ENCODE measurements at places on chromosomes 7 and 10. TPM values are rescaled to one million over a fixed set of nuclear protein-coding genes. Genes with fewer than 3 reads are reported as not detected.
A peak's percentile ranks its signal among the peaks of the same experiment; 100 is the strongest.

DNA sequence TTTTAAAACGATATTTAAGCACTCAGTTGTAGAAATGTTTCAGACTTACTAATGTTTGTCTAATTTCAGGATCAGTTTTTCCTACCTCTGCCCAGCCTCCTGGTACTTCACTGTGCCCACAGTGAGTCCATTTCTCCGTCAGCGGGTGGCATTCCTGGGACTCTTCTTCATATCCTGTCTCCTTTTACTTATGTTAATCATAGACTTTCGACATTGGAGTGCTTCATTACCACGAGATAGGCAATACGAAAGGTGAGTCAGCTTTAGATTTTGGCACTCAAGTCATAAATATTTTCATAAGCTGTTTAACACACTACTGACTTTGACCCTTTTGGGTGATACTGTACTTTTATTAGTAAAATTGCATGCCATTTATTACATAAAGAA lies 2.1 kb downstream of the ENTPD7 start:
- no peak for DNase-seq

GRCh38 chr10:591646-592045 lies 97.8 kb downstream of the DIP2C start:
- no peak for DNase-seq

GRCh38 chr7:156892081-156892800 lies 742 bp downstream of the LMBR1 start:
- DNase-seq, result peak; percentile 19

C10orf105 gene
- total RNA-seq, result not detected

IFRD1 gene
- 55.5 TPM for total RNA-seq
